ENCODE measurements at places on chromosomes 7 and 10.

- H3K4me3 ChIP-seq = no peak overlapping the region
- DNase-seq = no peak
- no peak overlapping the region for H3K27ac ChIP-seq
- H3K27me3 ChIP-seq = no peaks in the 10 kb centered on the region
These were observed 12.7 kb downstream of the DHTKD1 start for GRCh38 chr10:12081470-12081869.

DNA sequence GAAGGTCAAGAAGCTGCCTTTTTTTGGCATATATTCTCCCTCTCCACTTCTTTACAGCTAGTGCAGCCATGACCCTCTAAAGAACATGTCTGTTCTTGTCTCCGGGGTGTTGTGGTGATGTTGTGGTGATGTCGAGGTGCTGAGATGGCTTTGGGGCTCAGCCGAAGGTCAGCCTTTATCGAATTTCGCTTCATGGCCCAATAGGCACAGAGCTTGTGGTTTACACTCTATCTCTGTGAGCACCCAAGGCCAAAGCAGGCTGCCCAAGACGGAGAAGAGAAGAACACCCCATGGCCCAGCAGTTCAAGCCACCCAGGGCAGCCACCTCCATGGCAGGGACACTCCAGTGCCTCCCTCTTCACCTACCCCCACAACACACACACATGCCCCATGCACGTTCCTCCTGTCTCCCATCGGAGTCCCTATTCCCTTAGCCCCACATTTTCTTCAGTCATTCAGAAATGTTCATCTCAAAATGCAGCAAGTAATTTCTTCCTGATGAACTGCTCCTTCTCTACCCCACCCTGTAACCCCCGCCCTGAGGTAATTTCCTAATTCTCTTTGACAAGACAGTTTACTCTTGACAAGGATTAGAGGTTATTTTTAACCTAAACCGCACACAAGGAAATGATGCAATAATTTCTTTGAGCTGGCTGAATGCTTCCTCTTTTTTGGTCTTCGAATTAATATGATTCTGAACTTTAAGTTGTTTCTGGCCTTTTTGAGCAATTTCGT, 18.6 kb upstream of the ADRB1 start:
- H3K27me3 ChIP-seq = peaks cover 60% of the 10 kb centered on the region
- peak overlapping the region; percentile 30 for H3K4me3 ChIP-seq
- no peak overlapping the region for H3K27ac ChIP-seq
- H3K36me3 ChIP-seq = peaks cover 3% of the 10 kb centered on the region
- no peak for DNase-seq

DNA sequence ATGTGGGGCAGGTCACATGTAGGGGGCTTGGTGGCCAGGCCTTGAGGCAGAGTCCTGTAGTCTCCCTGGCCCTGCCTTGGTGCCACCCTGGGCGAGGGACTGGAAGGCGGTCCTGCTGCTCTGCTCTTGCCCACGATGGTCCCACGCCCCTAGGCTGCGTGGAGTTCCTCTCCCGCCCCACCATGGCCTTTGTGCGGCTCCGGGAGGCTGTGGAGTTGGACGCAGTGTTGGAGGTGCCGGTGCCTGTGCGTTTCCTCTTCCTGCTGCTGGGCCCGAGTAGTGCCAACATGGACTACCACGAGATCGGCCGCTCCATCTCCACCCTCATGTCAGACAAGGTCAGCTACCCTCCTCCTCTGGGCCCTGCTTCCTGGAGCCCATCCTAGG, 10.0 kb downstream of the FASTK start:
- no peaks in the 10 kb centered on the region for H3K4me1 ChIP-seq
- no peak for DNase-seq
- peaks cover 50% of the 10 kb centered on the region for H3K36me3 ChIP-seq
- H3K27me3 ChIP-seq = no peaks in the 10 kb centered on the region

- H3K27me3 ChIP-seq = peaks cover 37% of the 10 kb centered on the region
- no peaks in the 10 kb centered on the region for H3K36me3 ChIP-seq
- DNase-seq = no peak
- peaks cover 3% of the 10 kb centered on the region for H3K4me1 ChIP-seq
- H3K27ac ChIP-seq = no peak overlapping the region
- H3K4me3 ChIP-seq = peak overlapping the region; percentile 30
These were observed 476 bp upstream of the RET start for GRCh38 chr10:43076311-43076875.

DNA sequence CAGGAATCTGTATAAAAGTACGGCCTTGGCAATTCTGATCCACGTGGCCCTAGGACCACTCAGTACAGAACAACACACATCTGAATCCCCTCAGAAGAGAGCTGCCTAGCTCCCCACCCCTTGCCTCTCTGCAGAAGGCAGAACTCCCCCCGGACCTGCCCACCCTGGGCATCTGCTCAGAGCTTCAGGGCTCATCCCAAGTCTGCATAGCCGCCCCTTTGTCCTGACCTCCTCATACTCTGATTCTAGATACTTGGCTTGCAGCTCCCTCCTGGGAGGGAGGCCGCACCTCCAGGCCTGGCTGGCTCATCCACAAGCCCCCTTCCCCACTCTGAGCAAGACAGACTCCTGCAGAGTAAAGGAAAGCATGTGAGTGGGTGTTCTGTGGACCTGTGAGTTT, 49.6 kb downstream of the GRID1 start:
- H3K4me1 ChIP-seq = no peaks in the 10 kb centered on the region
- no peaks in the 10 kb centered on the region for H3K36me3 ChIP-seq
- H3K27me3 ChIP-seq = no peaks in the 10 kb centered on the region
- H3K4me3 ChIP-seq = no peak overlapping the region
- no peak overlapping the region for H3K27ac ChIP-seq

DNA sequence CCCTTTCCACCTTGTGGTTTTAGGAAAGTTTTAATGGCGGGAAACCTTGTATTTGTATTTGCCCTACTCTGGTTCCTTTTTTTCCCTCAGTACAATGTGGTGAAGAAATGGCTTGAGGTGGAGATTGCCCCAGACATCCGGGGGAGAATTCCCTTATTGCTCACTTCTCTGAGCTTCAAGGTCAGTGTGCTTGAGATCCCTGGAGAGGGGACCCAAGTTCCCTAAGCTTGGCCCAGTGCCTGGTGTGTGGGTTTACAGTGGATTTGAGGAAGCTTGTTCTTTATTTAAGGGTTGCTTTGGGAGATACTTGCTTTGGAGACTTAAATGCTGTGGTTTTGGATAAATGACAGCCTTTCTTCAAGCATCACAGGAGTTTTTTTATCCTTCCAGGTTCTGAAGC, 18.3 kb downstream of the CALHM2 start:
- H3K4me1 ChIP-seq = peaks cover 31% of the 10 kb centered on the region
- H3K36me3 ChIP-seq = peaks cover 90% of the 10 kb centered on the region

DNA sequence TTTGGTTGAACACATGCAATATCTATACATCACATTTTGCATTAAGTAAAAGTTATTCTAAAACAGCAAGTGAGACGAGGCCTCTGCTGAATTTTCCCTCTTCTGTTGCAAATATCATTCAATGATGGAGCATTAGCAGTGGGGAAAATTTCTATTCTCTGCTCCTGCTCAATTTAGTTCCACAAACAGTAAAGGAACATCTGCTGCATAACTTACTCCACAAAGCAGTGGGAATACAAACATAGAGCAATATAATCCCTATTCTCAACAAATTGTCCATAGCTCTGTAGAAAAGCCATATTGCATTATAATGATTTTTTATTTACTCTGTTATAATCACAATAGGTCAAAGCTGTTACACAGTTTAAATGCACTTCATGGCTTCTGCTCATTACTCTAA, 5.9 kb downstream of the AGR3 start:
- H3K27me3 ChIP-seq = no peaks in the 10 kb centered on the region
- no peak for DNase-seq
- H3K4me1 ChIP-seq = no peaks in the 10 kb centered on the region

DNA sequence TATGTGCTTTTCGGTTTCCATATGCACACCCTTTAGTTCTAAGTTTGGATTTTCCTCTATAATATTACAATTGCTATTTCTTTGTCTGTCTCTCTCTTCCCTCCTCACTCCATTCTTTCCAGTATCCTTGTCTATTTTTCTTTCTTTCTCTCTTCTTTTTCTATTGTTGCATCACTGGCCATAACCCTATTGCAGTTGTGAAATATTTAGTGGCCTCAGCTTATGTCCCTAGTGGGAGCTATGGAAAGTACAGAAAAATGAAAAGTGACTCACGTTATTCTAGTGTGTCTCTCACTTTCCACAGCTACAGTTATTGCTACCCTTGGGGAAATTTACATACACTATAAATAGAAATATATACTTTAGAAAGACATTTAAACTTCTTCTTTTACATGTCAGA, 59.1 kb downstream of the CNTNAP2 start:
- no peak overlapping the region for H3K27ac ChIP-seq
- H3K4me1 ChIP-seq = no peaks in the 10 kb centered on the region
- no peak for DNase-seq
- H3K27me3 ChIP-seq = no peaks in the 10 kb centered on the region
- H3K36me3 ChIP-seq = no peaks in the 10 kb centered on the region
- no peak overlapping the region for H3K4me3 ChIP-seq

DNA sequence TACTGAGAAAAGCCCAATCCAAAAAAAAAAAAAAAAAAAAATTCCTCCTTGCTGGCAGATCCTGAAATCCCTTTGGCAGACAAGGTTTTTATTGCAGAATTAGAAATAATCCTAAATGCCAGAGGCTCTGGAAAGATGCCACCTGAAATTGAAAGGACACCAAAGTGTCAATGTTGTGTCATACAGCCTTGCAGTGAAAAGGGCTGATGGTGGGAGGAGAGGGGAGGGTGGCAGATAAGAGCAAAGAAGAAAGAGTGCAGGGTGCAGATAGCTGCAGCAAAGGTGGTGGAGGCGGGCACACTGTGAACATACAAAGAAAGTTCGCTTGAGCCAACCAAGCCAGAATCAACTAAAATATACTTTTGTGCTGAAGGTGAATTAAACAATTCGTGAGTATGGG, 8.2 kb upstream of the OPTN start:
- no peak for DNase-seq
- H3K4me3 ChIP-seq = no peak overlapping the region
- H3K27me3 ChIP-seq = peaks cover 4% of the 10 kb centered on the region
- H3K4me1 ChIP-seq = peaks cover 11% of the 10 kb centered on the region

GRCh38 chr7:27032839-27033238, 63.0 kb downstream of the HOXA1 start:
- H3K4me3 ChIP-seq = no peak overlapping the region
- no peak overlapping the region for H3K27ac ChIP-seq
- H3K36me3 ChIP-seq = no peaks in the 10 kb centered on the region
- DNase-seq = no peak
- H3K27me3 ChIP-seq = peaks cover under 1% of the 10 kb centered on the region

- DNase-seq = no peak
- H3K4me1 ChIP-seq = no peaks in the 10 kb centered on the region
- H3K36me3 ChIP-seq = no peaks in the 10 kb centered on the region
- peaks cover 4% of the 10 kb centered on the region for H3K27me3 ChIP-seq
These were observed 9.8 kb upstream of the PARD3 start for GRCh38 chr10:34824870-34825269.

DNA sequence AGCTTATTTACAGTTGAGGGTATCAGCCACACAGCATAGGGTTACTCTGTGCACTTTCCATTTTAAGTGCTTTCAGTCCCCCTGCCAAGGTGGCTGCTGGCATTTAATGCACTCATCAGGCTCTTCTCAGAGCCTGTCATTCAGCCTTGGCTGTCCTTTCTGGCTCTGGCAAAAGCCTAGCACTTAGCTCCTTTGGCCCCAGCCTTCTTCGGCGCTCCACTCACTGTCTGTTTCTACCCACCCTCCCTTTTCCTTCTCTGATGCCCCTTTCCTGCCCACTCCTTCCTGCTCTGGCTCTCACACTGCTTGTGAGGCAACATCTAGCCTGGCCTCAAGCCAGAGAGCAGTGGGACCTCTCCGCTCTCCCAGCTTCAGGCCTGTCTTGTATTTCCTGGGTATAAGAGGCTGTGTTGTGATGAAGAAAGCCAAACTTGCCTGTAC, 60.2 kb downstream of the WIPF3 start:
- H3K4me1 ChIP-seq = no peaks in the 10 kb centered on the region
- no peaks in the 10 kb centered on the region for H3K36me3 ChIP-seq
- H3K4me3 ChIP-seq = no peak overlapping the region
- no peak for DNase-seq
- no peak overlapping the region for H3K27ac ChIP-seq
- H3K27me3 ChIP-seq = no peaks in the 10 kb centered on the region

DNA sequence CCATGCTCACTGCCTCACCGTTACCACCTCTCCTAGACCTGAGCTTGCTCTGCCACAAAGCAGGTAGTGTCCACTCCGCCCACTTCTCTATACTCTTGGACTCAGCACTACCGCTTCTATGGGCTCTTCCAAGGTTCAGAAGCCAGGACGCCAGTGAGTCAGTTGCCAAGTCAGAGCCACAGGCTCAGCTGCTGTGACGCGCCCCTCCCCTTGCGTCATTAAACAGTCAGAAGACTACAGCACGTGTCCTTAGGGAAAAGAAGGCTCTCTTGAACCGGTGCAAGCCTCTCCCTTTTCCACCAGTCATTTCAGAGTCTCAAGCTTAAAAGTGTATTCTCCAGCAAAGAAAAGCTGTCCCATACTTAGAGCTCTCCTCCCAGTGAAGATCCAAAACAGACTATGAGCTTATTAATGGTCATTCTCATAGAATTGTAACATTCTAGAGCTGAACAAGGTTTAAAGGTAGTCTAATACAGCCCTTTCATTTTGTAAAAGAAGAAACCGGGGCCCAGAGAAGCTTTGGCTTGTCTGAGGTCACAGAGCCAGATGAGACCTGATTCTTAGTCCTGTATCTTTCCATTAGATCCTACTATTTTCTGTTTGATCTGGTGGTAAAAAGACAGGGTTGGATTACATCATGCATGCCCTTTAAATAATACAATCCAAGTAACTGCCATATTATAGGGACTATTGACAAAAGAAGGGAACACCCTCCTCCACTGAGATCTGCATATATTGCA, 40.9 kb upstream of the MET start:
- no peak overlapping the region for H3K27ac ChIP-seq
- H3K27me3 ChIP-seq = peaks cover 23% of the 10 kb centered on the region
- H3K4me1 ChIP-seq = peaks cover 1% of the 10 kb centered on the region
- no peak for DNase-seq
- no peak overlapping the region for H3K4me3 ChIP-seq

Measured in activated T-helper 2 cell treated with anti-CD3 and anti-CD28 coated beads, Interferon-gamma antibody, Interleukin-2, Interleukin-4, amounts not matched to agents 10 μg/mL and 5 μg/mL and 100 μg/mL, durations not matched to agents 14 hours and 24 hours and 36 hours (primary cell).